ENCODE measurements at places on chromosomes 2 and 18. TPM values are rescaled to one million over a fixed set of nuclear protein-coding genes. Genes with fewer than 3 reads are reported as not detected.

- no peak overlapping the region for H3K27ac ChIP-seq
- no peaks in the 10 kb centered on the region for H3K4me1 ChIP-seq
- no peak overlapping the region for H3K4me3 ChIP-seq
Observed at GRCh38 chr2:4354678-4355077, 651.3 kb downstream of the DCDC2C start.

GRCh38 chr2:221399183-221399582, 172.9 kb downstream of the EPHA4 start:
- no peaks in the 10 kb centered on the region for H3K36me3 ChIP-seq
- H3K27me3 ChIP-seq, result no peaks in the 10 kb centered on the region
- no peak overlapping the region for H3K4me3 ChIP-seq
- DNase-seq, result no peak
- H3K27ac ChIP-seq, result no peak overlapping the region
- H3K4me1 ChIP-seq, result no peaks in the 10 kb centered on the region

- peaks cover 21% of the 10 kb centered on the region for H3K4me1 ChIP-seq
- no peak overlapping the region for H3K4me3 ChIP-seq
- H3K27me3 ChIP-seq, result no peaks in the 10 kb centered on the region
- H3K27ac ChIP-seq, result no peak overlapping the region
Observed at GRCh38 chr2:73107211-73107926, 5.4 kb downstream of the RAB11FIP5 start.

DNA sequence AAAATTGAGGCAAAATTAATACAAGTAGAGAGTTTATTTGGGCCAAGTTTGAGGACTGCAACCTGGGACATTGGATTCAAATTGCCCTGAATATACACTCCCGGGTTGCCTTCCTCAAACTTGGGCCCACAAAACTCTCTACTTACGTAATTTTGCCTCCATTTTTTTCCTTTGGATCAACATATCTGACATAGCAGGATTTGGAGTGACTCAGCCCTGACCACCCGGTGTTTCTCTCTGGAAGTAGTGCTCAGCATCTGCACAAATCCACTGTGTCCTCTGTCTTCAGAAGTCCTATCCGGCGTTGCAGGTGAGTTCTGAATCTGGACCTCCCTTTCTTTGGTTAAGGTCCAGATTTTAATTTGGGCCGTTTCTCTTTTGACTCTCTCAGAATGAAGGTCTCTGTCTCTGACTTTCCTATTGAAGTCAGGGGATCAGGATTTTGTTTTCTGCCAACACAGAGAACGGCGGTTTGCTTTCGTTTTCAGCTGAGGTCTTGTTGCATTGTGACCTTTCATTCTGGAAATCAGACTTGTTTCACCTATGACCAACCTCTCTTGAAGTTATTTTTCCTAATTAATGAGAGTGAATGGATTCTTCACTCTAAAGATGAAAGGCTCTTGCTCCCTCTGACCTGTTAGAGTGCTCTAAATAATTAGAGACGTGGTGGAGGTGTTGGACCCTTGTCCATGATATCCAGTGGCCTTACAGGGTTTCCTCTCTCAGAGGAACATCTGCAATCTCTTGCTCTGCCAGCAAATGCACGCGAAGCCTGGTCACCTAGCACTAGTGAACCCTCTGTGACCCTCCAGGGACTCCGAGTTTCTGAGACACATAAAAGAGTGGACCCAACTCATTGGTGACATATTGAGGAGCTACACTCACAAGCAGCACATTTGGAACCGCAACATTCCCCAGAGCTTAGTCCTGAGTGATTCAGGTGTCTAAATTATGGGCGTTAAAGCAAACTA, 13.6 kb downstream of the TCF23 start:
- H3K27me3 ChIP-seq, result no peaks in the 10 kb centered on the region
- peak overlapping the region; percentile 61 for H3K27ac ChIP-seq
- no peaks in the 10 kb centered on the region for H3K36me3 ChIP-seq
- H3K4me1 ChIP-seq, result no peaks in the 10 kb centered on the region
- no peak for DNase-seq

DNA sequence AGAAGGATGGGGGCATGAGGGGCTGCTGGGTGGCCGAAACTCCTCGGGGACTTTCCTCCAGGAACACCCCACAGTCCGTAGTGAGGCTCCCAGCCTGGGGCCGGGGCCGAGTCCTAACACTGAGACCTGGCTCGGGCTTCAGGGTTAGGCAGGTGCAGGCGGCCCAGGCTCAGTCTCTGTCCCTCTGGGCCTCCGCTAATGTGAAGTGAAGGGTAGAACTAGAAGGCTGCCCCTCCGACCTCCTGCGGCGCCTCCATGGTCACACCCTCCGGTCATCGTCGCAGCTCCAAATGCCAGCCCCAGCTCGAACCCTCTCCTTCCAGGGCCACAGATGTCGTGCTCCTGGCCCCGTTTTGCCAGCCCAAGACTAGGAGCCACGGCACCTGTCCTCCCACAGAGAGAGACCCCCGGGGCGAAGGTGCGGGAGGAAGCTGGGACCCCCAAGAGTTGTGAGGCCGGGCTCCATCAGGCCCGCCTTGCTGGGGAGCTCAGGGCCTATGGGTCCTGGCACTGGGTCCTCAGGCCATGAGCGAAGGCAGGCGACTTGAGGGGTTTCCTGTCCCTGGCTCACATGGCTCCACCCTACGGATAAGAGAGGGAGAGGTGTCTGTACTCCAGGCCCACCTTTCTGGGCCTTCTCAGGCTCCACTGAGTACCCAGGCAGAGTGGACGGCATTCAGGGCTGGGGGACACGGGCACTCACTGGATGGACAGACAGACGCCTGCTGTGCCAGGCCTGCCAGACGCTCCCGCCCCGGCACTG, 797 bp downstream of the ANO7 start:
- no peaks in the 10 kb centered on the region for H3K4me1 ChIP-seq
- DNase-seq, result no peak
- H3K27ac ChIP-seq, result no peak overlapping the region
- no peaks in the 10 kb centered on the region for H3K36me3 ChIP-seq
- no peak overlapping the region for H3K4me3 ChIP-seq

DNA sequence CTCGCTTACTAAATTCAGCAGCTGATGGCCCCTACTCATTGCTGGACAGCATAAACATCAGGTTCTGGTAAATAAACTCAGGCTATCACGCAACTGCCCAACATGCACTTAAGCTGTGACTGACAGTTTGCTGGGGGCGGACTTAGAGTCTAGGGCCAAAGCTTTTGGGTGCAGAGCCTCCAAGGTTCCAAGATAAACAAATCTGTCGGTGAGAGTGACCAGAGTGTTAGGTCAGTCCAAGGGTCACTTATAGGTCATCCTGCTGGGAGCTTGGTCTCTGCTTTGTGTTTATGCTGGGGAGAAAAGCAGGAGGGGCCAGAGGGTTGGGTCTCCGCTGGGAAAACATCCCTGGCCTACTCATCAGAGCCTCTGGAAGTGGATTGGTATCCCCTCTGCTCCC, 188.6 kb upstream of the GATA6 start:
- DNase-seq, result no peak
- H3K4me1 ChIP-seq, result no peaks in the 10 kb centered on the region
- no peaks in the 10 kb centered on the region for H3K36me3 ChIP-seq

- peaks cover 32% of the 10 kb centered on the region for H3K4me1 ChIP-seq
- H3K27ac ChIP-seq, result no peak overlapping the region
- H3K4me3 ChIP-seq, result no peak overlapping the region
- H3K27me3 ChIP-seq, result no peaks in the 10 kb centered on the region
Observed at GRCh38 chr2:222882484-222882928, 21.7 kb downstream of the ACSL3 start.

GRCh38 chr18:41532344-41533086, 422.5 kb upstream of the PIK3C3 start:
- no peaks in the 10 kb centered on the region for H3K27me3 ChIP-seq
- no peak overlapping the region for H3K27ac ChIP-seq
- no peak for DNase-seq
- no peaks in the 10 kb centered on the region for H3K36me3 ChIP-seq
- no peak overlapping the region for H3K4me3 ChIP-seq

- no peaks in the 10 kb centered on the region for H3K36me3 ChIP-seq
- H3K4me3 ChIP-seq, result no peak overlapping the region
- DNase-seq, result no peak
- H3K4me1 ChIP-seq, result no peaks in the 10 kb centered on the region
- no peak overlapping the region for H3K27ac ChIP-seq
- no peaks in the 10 kb centered on the region for H3K27me3 ChIP-seq
Observed at GRCh38 chr2:8752385-8752784, 70.5 kb downstream of the ID2 start.

- H3K4me1 ChIP-seq, result no peaks in the 10 kb centered on the region
- H3K36me3 ChIP-seq, result no peaks in the 10 kb centered on the region
- no peak for DNase-seq
- no peak overlapping the region for H3K4me3 ChIP-seq
- no peak overlapping the region for H3K27ac ChIP-seq
Observed at GRCh38 chr2:9982248-9982647, 30.8 kb downstream of the GRHL1 start.

GRCh38 chr2:156585457-156585856, 149.3 kb downstream of the GPD2 start:
- H3K4me3 ChIP-seq, result no peak overlapping the region
- H3K27me3 ChIP-seq, result no peaks in the 10 kb centered on the region
- H3K27ac ChIP-seq, result no peak overlapping the region

GRCh38 chr2:67930156-67930555, 132.6 kb downstream of the C1D start:
- no peak for DNase-seq
- peaks cover 3% of the 10 kb centered on the region for H3K27me3 ChIP-seq
- H3K4me3 ChIP-seq, result no peak overlapping the region
- H3K36me3 ChIP-seq, result no peaks in the 10 kb centered on the region

- no peaks in the 10 kb centered on the region for H3K4me1 ChIP-seq
- no peak for DNase-seq
- no peak overlapping the region for H3K27ac ChIP-seq
- H3K4me3 ChIP-seq, result no peak overlapping the region
Observed at GRCh38 chr2:232260075-232260474, 118.5 kb upstream of the ALPP start.

GRCh38 chr18:74390900-74391299, 66.2 kb downstream of the DIPK1C start:
- peaks cover 25% of the 10 kb centered on the region for H3K27me3 ChIP-seq
- DNase-seq, result no peak
- H3K27ac ChIP-seq, result no peak overlapping the region
- H3K36me3 ChIP-seq, result no peaks in the 10 kb centered on the region
- H3K4me3 ChIP-seq, result no peak overlapping the region

HTR2B gene
- not detected for total RNA-seq

CYTIP gene
- 0.57 TPM for total RNA-seq

KLHL14 gene
- 6.7 TPM for total RNA-seq

SLC20A1 gene
- total RNA-seq, result 72.0 TPM

Data from Panc1 (cell line).